NCI-H187 (cell line): ENCODE measurements at places on chromosomes 1 and 21.

DNA sequence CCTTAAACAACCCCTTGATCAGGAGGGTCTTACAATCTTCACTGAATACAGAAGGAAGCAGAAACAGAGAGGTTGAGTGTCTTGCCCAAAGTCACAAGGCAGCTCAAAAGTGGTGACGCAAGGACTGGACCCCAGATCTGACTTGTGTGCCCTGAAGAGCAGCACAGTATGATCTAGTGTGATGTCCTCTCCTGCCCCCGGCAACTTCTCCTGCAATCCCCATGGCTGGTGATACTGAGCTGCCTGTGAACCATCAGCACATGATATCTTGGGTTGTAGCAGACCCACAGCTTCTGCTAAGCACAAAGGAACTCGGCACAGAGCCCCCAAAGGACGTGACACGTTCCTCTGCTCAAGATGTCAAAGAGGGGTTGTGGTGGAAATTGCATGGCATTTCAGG, 51.2 kb upstream of the EDN2 start:
- no peak for DNase-seq

DNA sequence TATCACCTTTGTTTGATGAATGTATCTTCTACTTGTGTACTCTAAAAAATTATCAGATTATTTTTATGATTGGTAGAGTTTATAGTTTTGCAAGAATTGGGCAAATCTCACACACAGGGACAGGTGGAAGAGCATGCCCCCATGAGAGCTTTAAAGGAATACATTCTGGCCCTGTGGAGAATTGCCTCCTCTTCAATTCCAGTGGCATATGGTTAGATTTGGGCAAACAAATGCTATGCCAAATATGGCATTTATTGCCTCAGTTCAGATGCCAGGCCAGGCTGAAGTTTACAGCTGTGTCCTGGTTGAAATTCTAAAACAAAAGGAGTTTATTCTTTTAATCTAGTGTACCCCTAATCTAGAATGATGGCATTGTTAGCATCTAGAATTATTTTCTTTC, 162.4 kb upstream of the CACYBP start:
- DNase-seq = no peak

- no peak for DNase-seq
Measured at GRCh38 chr1:116540088-116540487, 30.7 kb downstream of the CD58 start.

DNA sequence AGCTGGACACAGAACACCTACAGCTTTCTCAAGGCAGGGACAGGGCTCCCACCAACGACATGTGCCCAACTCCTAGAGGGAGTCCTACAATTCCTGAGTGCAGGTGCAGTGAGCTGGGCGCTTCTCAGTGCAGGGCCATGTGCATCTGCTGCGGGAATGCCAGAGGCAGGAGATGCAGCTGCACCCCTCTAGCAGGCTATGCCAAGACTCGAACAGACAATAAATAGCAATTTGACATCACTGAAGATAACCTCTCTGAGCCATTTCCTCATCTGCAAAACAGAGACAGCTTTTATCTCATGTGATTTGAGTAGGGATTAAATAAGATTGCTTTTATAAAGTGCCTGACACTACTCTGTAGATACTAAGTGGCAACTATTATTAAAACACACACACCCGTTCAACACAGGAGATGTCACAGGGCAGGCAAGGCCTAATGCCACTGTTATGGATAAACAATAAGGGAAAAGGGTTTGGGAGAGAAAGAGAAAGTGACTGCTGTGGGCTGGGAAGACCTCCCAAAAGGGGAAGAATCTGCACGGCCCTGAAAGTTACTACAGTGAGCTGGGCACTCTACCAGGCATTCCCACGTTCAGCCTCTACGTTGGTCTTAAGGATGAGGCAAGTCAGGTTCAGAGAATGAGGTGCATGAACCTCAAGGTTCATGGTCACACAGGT, 5.7 kb downstream of the SLC9A1 start:
- no peak for DNase-seq

GRCh38 chr1:234893725-234894630, 234.7 kb downstream of the TOMM20 start:
- DNase-seq = no peak

- no peak for DNase-seq
Measured at GRCh38 chr1:114224196-114224907, 70.7 kb upstream of the SYT6 start.

DNA sequence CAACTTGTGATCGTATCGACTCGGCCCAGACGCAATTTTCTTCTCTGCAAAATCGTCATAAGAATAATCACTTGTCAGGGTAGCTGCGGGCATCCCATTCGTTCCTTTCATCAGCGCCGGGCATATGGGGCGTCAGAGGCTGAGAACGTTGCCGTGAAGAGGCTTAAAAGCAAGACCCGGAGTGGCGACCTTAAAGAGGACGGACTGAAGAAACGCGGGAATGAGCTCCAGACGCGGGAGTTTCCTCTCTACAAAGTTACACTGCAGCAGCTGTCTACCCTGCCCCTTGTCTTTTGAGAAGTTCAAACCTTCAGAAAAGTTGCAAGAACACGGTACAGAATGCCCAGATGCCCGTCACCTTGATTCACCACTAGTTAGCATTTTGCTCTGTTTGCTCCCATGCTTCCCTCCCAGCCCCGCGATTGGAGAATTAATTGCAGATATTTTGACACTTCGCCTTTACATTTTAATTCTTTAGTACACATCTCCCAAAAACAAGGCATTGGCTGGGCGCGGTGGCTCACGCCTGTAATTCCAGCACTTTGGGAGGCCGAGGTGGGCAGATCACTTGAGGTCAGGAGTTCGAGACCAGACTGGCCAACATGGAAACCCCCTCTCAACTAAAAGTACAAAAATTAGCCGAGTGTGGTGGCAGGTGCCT, 967 bp downstream of the CENPS start:
- no peak for DNase-seq

DNA sequence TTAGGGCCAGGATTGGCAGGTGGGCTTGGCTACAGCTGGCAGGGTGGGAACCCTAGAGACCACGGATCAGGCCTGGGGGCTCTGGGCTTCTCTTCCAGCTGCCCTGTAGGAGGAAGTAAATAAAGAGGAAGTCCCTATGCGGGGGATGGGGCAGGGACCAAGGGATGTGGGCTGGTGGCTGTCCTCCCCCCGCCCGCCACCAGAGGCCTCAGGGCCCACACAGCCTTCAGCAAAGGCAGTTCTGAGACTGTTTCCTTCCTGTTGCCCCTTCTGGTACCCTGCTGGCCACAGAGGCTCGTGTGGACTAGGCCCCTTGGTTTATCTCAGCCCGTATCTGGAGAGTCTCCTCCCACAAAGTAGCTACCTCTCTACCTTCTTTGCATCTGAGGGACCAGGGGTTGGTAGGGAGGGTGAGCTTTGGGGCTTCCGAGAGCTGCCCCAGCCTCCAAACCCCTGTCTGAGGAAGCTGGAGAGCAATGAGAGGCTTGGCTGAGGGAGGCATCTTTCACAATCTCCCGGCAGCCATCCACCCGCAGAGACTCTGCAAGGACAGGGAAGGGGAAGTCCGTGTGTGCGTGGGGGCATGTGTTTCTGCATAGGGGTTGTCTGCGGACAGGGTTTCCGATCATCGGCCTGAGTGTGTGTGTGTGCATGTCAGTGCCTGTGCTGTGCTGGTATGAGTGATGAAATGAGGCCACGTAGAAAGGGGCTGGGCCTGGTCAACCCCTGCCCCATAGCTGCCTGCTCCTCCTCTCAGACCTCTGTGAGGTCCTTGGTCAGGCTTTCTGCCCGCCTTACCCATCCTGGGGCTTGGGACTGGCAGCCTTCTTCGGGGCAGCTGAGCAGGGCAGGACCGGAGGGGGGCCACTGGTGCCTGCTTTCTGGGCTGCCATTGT, 12.5 kb downstream of the RPS6KA1 start:
- no peak for DNase-seq

GRCh38 chr21:46610018-46610701, 5.3 kb upstream of the S100B start:
- no peak for DNase-seq

- DNase-seq = no peak
Measured at GRCh38 chr21:17570786-17571185, 41.9 kb downstream of the BTG3 start.

- DNase-seq = no peak
Measured at GRCh38 chr1:31658721-31659120, 14.0 kb upstream of the PEF1 start.

- DNase-seq = no peak
Measured at GRCh38 chr1:39425634-39426033, 65.8 kb upstream of the BMP8A start.

GRCh38 chr21:35510957-35511695, 462.0 kb upstream of the RUNX1 start:
- DNase-seq = no peak
